Type B pancreatic cell (in vitro differentiated cells): ENCODE measurements at places on chromosomes 6 and 20.

- H3K27me3 ChIP-seq: no peaks in the 10 kb centered on the region
- H3K36me3 ChIP-seq: peaks cover 4% of the 10 kb centered on the region
- no peak overlapping the region for H3K27ac ChIP-seq
These were observed 196.8 kb downstream of the ADGB start for GRCh38 chr6:146795479-146796133.

DNA sequence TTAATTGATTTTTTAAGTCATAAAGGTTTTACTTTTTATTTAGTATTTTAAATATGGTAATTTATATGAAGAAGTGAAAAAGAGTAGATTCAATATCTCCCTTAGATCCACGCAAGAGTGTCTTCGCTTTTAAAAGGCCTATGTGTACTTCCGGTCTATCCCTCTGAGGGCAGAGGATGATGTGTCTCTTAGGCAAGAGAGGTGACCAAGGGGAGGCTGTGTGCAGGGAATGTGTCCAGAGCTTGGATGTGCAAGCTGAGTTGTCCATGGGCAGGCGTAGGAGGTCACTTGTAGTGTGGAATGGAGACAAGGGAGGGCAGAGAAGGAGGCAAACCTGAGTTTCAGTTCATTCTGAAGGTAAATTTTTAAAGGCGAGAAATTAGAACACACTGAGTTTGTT, 113.9 kb downstream of the CRYBG1 start:
- H3K27me3 ChIP-seq: peaks cover 2% of the 10 kb centered on the region
- H3K4me1 ChIP-seq: no peaks in the 10 kb centered on the region
- H3K27ac ChIP-seq: no peak overlapping the region
- no peak overlapping the region for H3K4me3 ChIP-seq

DNA sequence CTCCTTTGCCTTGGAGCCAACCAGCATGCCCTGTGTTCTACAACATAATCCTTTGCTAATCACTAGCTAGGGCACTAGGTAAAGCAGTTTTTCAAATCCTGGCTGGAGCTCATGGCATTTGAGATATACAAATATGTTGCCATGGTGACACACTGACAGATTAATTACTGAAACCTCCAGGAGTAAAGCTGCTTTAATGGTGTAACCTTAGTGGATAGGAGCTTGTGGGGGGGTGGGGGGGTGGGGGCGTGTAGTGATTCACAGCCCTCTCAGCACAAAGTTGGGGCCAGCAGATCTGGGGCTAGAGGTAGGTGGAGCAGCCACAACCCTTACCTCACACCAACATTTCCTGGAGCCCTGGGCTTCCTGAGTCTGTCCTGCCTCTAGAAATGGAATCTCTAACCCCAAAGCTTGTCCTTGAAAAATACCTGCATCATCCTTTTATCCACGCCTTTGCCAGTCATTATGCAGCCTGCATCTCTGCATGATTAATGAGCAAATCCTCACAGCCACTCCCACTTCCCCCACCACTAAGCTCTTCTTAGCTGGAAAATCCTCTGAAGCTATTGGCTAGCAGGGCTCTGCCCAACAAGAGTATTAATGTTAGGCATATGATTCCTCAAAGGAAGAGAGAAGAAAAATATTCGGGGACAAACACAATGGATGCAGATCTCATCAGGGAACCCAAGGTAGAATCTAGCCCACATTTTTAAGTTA, 84.5 kb upstream of the PRND start:
- H3K27me3 ChIP-seq: peaks cover 10% of the 10 kb centered on the region
- H3K36me3 ChIP-seq: no peaks in the 10 kb centered on the region
- no peak overlapping the region for H3K27ac ChIP-seq
- DNase-seq: no peak
- H3K4me3 ChIP-seq: no peak overlapping the region
- no peaks in the 10 kb centered on the region for H3K4me1 ChIP-seq

DNA sequence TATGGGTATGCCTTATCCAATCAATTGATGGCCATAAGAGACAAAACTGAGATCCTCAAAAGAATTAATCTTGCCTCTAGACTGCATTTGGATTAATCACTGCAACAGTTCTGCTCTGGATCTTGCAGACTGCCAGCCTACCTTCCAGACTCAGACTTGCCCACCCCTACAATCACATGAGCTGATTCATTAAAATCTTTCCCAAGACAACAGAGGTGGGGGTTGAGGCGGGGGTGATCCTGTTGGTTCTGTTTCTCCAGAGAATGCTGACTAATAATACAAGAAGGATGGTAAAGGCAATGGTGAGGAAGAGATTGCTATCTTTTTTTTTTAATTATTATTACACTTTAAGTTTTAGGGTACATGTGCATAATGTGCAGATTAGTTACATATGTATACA, 43.7 kb upstream of the MEI4 start:
- H3K4me3 ChIP-seq: no peak overlapping the region
- DNase-seq: no peak
- H3K4me1 ChIP-seq: no peaks in the 10 kb centered on the region
- H3K36me3 ChIP-seq: no peaks in the 10 kb centered on the region
- H3K27me3 ChIP-seq: no peaks in the 10 kb centered on the region

- H3K4me1 ChIP-seq: no peaks in the 10 kb centered on the region
- H3K27ac ChIP-seq: no peak overlapping the region
- no peaks in the 10 kb centered on the region for H3K27me3 ChIP-seq
These were observed 168.4 kb upstream of the BMP5 start for GRCh38 chr6:56043761-56044160.

DNA sequence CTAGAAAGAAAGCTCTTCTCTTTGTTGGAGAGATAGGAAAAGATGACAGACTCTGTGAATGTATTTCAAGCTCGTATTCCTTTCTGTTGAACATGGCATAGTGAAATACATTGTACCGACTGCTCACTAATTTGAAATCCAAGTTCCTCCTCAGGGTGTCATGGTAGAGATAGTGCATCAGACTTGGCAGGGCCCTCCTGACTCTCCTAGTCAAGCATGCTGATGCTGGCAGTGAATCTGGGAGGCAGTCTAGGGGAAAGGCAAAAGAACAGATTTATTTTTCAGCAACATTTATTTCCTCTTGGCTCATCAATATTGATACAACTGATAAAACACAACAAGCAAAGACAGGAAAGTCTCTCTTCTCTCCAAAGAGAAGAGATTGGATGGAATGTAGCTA, 356.3 kb upstream of the IRAK1BP1 start:
- no peaks in the 10 kb centered on the region for H3K36me3 ChIP-seq
- no peaks in the 10 kb centered on the region for H3K4me1 ChIP-seq
- no peak overlapping the region for H3K4me3 ChIP-seq
- DNase-seq: no peak
- peaks cover 7% of the 10 kb centered on the region for H3K27me3 ChIP-seq
- no peak overlapping the region for H3K27ac ChIP-seq

GRCh38 chr20:22796469-22797077, 212.2 kb upstream of the FOXA2 start:
- H3K27me3 ChIP-seq: peaks cover 53% of the 10 kb centered on the region
- H3K4me1 ChIP-seq: peaks cover 32% of the 10 kb centered on the region
- H3K4me3 ChIP-seq: no peak overlapping the region

GRCh38 chr6:121086876-121087275, 247.4 kb downstream of the TBC1D32 start:
- H3K36me3 ChIP-seq: no peaks in the 10 kb centered on the region
- DNase-seq: no peak
- no peak overlapping the region for H3K4me3 ChIP-seq
- no peaks in the 10 kb centered on the region for H3K27me3 ChIP-seq
- no peaks in the 10 kb centered on the region for H3K4me1 ChIP-seq
- no peak overlapping the region for H3K27ac ChIP-seq

- H3K27ac ChIP-seq: no peak overlapping the region
- H3K4me1 ChIP-seq: peaks cover 15% of the 10 kb centered on the region
- peak overlapping the region; percentile 54 for H3K4me3 ChIP-seq
- DNase-seq: no peak
- peaks cover 65% of the 10 kb centered on the region for H3K27me3 ChIP-seq
- no peaks in the 10 kb centered on the region for H3K36me3 ChIP-seq
These were observed 615 bp upstream of the NTSR1 start for GRCh38 chr20:62707921-62708521.

DNA sequence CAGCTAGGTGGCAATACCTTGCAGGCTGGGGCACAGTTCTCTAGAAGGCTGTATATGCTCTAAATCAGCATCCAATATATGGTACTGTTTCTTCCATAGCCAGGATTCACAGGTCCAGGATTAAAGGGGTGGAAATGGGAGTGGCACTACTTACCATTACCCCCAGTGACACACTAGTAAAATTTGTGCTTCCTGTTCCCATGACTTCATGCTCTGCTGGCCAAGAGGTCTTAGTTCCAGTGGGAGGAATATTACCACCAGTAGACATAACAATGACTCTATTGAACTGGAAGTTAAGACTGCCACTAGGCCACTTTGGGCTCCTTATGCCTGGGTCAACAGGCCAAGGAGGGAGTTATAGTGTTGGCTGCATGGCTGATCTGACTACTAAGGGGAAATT, 174.3 kb upstream of the TNFAIP3 start:
- DNase-seq: no peak
- H3K27me3 ChIP-seq: no peaks in the 10 kb centered on the region
- peaks cover 12% of the 10 kb centered on the region for H3K4me1 ChIP-seq
- no peak overlapping the region for H3K27ac ChIP-seq
- no peak overlapping the region for H3K4me3 ChIP-seq

DNA sequence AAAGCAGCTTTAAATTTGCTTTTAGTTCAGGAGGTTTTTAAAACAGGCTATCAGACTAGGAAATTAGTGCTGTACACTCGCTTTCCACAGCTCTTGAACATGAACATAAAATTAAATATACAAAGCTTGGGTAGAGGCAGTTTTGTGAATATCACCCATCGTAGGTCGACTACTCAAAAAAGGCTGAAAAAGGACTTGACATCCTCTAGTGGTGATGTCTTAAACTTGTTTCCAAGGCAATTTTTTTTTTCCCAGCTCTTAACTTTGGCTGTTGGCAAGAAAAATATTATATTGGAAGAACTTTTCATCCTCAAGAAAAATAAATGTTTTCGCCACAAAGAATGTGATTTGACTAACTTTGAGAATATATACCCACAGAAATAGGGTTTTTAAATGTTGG, 2.9 kb downstream of the MAP7 start:
- H3K4me1 ChIP-seq: peaks cover 17% of the 10 kb centered on the region
- DNase-seq: no peak
- peaks cover 28% of the 10 kb centered on the region for H3K27me3 ChIP-seq
- peaks cover 4% of the 10 kb centered on the region for H3K36me3 ChIP-seq

- peak overlapping the region; percentile 93 for H3K27ac ChIP-seq
- DNase-seq: no peak
- H3K4me3 ChIP-seq: peak overlapping the region; percentile 57
- peaks cover 7% of the 10 kb centered on the region for H3K4me1 ChIP-seq
- H3K27me3 ChIP-seq: peaks cover 14% of the 10 kb centered on the region
These were observed 5.3 kb downstream of the CDKN1A start for GRCh38 chr6:36683656-36684446.

DNA sequence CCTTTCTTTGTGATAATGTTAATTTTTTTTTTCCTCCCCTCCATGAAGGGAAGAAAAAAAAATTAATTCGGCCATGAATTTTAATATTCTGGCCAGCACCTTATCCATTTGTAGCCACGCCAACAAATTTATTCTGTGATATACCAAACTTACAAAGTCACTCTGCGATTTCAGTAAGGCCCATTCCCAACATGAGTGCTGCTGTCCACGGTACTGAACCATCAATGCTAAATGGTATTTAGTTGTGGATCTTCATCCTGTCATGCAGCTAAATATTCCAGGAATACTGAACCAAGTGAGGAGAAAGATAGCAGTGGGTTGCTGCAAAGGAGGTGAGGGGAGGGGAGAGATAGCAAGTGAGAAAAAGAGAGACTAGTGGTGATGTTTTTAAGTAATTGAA, 19.5 kb upstream of the RSPH4A start:
- no peak overlapping the region for H3K4me3 ChIP-seq
- H3K27me3 ChIP-seq: no peaks in the 10 kb centered on the region
- no peak for DNase-seq
- H3K4me1 ChIP-seq: no peaks in the 10 kb centered on the region

GRCh38 chr6:26224940-26225847, 138.0 kb downstream of the HFE start:
- no peak for DNase-seq
- no peak overlapping the region for H3K27ac ChIP-seq
- no peaks in the 10 kb centered on the region for H3K27me3 ChIP-seq
- H3K4me1 ChIP-seq: peaks cover 22% of the 10 kb centered on the region

DNA sequence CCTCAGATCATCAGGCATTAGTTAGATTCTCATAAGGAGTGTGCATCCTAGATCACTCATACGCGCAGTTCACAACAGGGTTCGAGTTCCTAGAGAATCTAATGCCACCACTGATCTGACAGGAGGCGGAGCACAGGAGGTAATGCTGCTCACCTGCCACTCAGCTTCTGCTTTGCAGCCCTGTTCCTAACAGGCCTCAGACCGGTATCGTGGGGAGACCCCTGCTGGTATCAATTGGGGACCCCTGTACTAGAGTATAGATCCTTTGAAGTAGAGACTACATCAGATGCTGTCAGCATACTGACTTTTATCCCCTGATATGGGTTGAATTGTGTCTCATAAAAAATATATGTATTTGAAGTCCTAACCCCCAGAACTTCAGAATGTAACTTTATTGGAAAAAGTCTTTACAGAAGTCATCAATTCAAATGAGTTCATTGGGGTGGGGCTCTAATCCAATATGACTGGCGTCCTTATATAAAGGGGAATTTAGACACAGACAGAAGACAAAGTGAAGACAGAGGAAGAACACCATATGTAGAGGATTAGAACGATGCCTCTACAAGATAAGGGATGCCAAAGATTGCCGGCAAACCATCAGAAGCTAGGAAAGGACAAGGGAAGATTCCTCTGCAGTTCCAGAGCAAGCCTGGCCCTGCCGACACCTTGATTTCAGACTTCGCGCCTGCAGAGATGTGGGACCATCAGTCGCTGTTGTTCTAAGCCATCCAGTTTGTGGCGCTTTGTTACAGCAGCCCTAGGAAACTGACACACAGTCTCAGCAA, 104.4 kb upstream of the BTBD3 start:
- H3K4me1 ChIP-seq: peaks cover 9% of the 10 kb centered on the region
- no peaks in the 10 kb centered on the region for H3K36me3 ChIP-seq
- no peak for DNase-seq
- H3K27ac ChIP-seq: no peak overlapping the region
- H3K4me3 ChIP-seq: no peak overlapping the region

- peak overlapping the region; percentile 26 for H3K27ac ChIP-seq
- H3K4me1 ChIP-seq: peaks cover 10% of the 10 kb centered on the region
- no peak for DNase-seq
- no peaks in the 10 kb centered on the region for H3K36me3 ChIP-seq
- H3K4me3 ChIP-seq: no peak overlapping the region
- H3K27me3 ChIP-seq: no peaks in the 10 kb centered on the region
These were observed 148.1 kb downstream of the ZDHHC14 start for GRCh38 chr6:157528931-157529653.

DNA sequence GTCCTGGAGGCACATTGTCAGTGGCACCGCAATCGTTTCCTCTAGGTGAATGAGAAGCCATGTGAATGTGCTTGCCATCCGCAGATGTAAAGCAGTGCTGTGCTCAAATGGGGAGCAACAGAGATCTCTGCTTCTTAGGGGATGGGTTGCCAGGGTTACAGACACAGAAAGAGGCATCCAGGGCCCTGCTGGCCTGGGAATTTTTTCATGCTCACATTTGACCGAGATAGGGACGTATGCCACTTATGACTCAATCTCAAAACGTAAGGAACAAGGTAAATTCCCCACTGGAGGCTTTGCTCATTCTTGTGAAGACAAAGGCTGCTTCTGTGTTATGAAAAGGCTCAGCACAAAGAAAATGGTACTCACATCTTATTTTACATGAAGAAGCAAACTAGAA, 11.0 kb downstream of the C6orf118 start:
- no peaks in the 10 kb centered on the region for H3K36me3 ChIP-seq
- DNase-seq: no peak
- H3K4me1 ChIP-seq: no peaks in the 10 kb centered on the region
- H3K27me3 ChIP-seq: peaks cover 6% of the 10 kb centered on the region
- H3K4me3 ChIP-seq: no peak overlapping the region
